ENCODE measurements at places on chromosomes 5 and 9. TPM values are rescaled to one million over a fixed set of nuclear protein-coding genes. Genes with fewer than 3 reads are reported as not detected.
A peak's percentile ranks its signal among the peaks of the same experiment; 100 is the strongest.

DNA sequence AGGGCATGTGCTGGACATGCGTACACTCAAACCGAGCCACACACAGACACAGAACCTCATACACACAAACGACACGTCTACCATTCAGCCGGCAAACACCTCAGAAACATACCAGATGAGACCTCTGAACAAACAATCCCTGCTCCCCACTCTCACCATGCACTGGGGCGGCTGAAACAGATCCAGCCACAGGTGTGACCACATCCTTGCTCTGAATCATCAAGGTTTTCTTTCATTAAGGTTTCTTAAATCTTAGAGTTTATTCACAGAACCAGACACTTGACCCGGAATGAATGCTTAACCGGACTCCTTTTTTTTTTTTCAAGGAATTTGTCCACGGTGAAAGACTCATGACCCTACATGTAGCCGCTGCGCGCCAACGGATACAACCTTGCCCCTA lies 26.2 kb downstream of the TERT start:
- no peak for DNase-seq

DNA sequence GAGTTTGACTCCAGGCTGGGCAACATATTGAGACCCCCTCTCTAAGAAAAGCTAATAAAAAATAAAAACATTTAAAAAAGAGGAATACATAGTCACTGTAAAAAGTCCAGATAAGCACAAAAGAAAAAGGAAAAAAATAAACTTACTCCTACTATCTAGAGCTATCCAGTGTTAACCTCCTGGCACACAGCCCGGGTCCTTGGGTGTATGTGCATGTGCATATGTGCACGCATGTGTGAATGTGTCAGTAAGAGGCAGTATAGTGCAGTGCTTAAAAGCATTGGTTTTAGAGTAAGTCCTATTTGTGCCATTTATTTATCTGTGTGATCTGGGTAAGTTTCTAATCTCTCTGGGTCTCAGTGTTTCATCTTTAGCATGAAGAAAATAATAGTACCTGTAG lies 26.7 kb downstream of the FAM219A start:
- no peak for DNase-seq

FGF10 gene
- 0.38 TPM for total RNA-seq

PCDHB12 gene
- 2.3 TPM for total RNA-seq

DNA sequence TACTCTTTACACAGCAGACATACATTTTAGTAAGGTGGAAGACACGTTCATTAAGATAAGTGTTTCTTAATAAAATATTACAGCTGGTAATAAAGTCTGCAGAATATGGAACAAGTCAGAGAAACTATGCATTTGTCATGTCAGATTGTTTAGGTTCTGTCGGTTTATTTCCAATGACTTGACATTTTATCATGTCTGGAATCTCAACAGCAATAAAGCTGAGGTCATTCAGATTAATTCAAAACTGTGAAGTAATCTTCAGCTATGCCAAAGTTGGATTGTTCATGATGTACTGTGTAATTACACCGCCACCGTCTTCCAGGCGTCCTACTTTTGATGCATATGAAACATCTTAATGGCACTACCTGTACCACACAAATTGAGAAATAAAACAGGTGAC lies 1032.6 kb downstream of the CDH12 start:
- DNase-seq = no peak

- no peak for DNase-seq
These were observed 45.6 kb downstream of the COMMD10 start for GRCh38 chr5:116130471-116130870.

GRCh38 chr9:113737517-113738271 lies 138.4 kb upstream of the ZNF618 start:
- peak; percentile 44 for DNase-seq
